ENCODE measurements at places on chromosomes 3 and 15. TPM values are rescaled to one million over a fixed set of nuclear protein-coding genes. Genes with fewer than 3 reads are reported as not detected.

GRCh38 chr3:46410669-46411068 lies 3.6 kb downstream of the CCRL2 start:
- DNase-seq, result no peak

EBLN2 gene
- 2.5 TPM for polyA plus RNA-seq

DNA sequence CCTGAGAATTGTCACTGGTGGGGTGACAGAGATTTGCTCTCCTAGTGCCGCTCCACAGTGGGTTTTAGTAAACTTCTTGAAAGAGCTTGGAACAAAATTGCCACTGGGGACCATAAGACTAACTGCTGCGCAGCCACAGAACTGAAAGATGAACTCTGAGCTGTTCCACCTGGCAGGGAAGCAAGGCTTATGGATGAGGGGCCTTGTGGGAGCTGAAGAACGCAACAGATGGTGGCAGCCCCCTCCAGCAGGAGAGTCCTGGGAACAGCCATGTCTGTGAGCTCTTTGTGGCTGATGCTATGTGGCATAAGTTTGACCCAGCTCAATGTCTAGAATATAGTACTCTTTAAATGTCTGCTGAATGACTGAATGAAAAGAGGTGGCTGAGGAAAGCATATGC lies 66.8 kb upstream of the C2CD4B start:
- no peak for DNase-seq

FMN1 gene
- 0.01 TPM for polyA plus RNA-seq

CDCP1 gene
- polyA plus RNA-seq, result not detected

DNA sequence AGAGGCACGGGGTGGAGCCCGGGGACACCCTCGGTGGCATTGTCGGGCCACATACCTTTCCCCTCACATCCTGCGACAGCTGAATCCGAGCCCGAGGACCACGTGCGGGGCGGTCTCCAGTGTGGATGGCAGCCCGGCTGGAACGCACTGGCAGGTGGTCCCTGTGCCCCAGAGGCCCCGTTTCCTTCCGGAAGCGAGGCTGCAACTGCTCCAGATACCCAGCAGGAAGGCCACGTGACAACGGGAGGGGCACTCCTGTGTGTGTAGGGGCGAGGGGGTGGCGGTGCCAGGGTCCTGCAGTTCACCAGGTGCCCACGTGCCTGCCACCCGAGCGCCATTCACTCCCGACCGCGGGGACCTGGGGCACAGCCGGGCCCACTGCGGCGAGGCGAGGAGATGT lies 44.1 kb downstream of the APH1B start:
- no peak for DNase-seq

DNA sequence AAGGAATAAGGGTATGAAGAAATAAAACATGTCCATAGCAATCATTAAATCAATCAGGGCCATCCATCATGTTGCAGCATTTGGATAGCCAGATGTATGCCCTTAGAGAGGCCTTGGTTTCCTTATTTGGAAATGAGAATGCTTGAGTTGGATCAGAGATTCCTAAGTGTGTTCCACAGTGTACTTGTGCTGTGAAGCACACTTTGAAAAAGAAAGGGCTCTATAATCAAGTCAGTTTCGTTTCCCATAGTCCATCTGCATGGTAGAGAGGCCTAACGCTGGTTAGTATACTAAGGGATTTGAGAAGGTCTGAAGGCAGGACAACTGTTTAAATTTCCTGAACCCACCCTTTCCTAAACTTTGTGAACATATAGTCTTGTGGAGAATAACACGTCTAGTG lies 30.9 kb downstream of the RBMS3 start:
- no peak for DNase-seq

DNASE1L3 gene
- 1.2 TPM for polyA plus RNA-seq

ARHGEF26 gene
- 0.57 TPM for polyA plus RNA-seq

DNA sequence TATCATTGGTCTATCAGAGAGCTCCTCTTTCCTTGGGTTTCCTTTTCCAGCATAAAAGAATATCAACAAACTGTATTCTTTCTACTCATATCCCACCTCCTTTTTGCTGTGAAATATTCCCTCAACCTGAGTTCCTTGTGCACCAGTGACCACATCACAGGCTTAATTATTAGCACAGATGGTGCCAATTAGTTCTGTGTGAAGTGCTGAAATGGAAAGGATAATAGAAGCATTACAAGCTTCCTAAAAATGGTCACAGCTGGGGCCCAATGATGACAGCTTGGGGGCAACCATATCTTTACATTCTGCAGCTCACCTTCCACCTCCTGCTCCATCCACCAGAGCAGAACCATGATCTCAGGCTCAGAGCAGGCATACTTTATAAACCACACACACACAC lies 84.6 kb downstream of the ANO10 start:
- DNase-seq, result no peak

- DNase-seq, result no peak
Measured at GRCh38 chr3:73378207-73378606, 246.5 kb downstream of the PDZRN3 start.

DUOXA2 gene
- polyA plus RNA-seq, result not detected

GRCh38 chr3:21169948-21170347 lies 581.1 kb downstream of the ZNF385D start:
- DNase-seq, result no peak

- no peak for DNase-seq
Measured at GRCh38 chr15:43067717-43068461, 37.9 kb downstream of the UBR1 start.

ACVR2B gene
- 1.6 TPM for polyA plus RNA-seq

SLC6A11 gene
- not detected for polyA plus RNA-seq

UBA7 gene
- polyA plus RNA-seq, result 80.7 TPM

- DNase-seq, result no peak
Measured at GRCh38 chr3:59167756-59168155, 117.9 kb upstream of the CFAP20DC start.

GRCh38 chr3:81936817-81937216 lies 175.4 kb upstream of the GBE1 start:
- DNase-seq, result no peak

ATP13A5 gene
- polyA plus RNA-seq, result not detected

GRCh38 chr3:151439652-151440125 lies 21.2 kb downstream of the IGSF10 start:
- DNase-seq, result peak; percentile 65

PATL2 gene
- polyA plus RNA-seq, result 0.18 TPM

DNA sequence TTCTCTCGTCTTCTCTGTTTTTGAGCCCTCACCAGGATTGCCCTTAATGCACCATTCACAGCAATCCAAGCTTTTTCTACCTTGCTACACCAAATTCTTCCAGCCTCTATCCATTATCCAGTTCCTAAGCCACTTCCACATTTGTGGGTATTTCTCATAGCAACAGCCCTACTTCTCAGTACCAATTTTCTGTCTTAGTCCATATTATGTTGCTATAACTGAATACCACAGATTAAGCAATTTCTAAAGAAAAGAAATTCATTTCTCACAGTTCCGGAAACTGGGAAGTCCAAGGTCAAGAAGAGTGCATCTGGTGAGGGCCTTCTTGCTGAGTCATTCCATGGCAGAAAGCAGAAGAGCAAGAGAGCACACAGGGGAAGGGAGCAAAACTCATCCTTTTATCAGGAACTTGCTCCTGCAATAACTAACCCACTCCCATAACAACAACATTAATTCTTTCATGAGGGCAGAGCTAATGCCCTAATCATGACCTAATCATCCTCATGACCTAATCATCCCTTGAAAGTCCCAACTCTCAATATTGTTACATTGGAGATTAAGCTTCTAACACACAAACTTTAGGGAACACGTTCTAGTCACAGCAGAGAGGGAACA lies 9.7 kb upstream of the EIF1B start:
- DNase-seq, result peak; percentile 58

IL17RC gene
- polyA plus RNA-seq, result 18.7 TPM

DNA sequence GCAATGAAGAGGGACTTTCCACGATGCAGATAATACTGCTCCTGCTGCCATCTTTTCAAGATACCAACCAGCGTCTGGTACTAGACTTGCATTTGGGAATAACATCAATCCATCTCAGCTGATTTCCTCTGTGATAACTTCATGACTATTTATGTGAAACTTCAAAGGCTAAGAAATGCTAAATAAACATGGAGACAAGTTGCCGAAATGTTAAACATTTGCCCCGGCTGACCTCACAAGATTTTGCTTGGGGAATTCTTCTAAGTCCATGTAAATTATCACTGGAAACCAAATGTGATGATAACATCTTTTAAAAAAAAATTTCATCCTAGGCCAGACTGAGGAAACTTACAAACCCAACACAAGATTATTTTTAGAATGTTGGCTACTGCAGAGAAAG lies 185.8 kb upstream of the PRICKLE2 start:
- no peak for DNase-seq

GRCh38 chr15:98347866-98348265 lies 300.5 kb upstream of the IGF1R start:
- DNase-seq, result no peak

GRCh38 chr15:88805031-88805780 lies 2.0 kb downstream of the ACAN start:
- no peak for DNase-seq

BMF gene
- 8.6 TPM for polyA plus RNA-seq

DNA sequence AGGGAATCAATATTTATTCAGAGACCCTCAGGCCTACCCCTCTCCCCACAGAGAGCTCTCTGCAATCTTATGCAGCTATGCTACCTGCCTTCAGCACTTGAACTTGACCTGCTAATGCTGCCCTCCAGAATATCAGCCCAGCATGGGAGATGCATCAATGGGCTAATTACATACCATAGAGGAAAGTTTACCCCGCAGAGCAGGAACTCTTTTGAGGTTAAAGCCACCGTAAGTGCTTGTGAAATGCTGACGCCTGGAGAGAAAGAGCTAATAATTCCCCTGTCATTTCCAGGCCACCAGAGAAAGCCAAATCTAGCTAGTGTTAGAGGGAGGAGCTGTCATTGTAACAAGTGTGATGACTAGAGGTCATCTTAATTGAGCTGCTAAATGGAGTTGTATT lies 127.5 kb downstream of the CHST2 start:
- no peak for DNase-seq

MEX3B gene
- 13.3 TPM for polyA plus RNA-seq

DPPA4 gene
- 0.06 TPM for polyA plus RNA-seq

DNA sequence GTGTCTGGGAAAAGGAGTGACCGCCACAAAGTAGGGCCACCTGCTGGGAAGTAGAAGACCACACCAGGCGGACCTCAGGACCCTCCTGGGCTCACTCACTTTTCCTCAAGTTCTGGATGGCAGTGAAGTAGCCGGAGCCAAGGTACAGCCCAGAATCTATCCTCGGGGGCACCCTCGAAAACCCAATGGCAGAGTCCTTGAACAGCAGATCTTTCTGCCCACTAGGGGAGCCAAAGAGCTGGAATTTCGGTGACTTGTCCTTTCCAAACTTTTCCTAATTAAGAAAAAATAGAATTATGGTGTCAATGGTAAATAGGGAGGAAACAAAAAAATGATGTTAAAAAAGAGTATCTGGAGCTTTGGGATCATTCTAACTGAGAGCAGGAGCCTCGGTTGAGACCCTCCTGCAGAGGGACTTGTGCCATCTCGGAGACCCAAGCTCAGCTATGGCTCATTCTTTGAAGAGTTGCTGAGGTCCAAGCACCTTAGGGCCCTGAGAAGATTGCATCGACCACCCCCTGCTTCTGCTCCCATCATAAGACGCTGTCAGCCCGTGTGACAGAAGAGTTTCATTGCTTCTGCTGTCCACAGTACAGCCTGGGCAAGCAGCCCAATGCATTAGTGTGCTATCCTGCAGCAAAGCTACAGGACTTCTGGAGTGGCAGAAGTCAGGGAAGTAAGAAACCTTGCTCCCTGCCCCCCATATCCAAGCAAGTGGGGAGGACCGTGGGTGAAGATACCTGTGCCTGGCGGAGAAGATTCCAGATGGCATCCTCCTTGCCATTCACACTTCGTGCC lies 14.8 kb downstream of the LTF start:
- DNase-seq, result no peak

- DNase-seq, result no peak
Measured at GRCh38 chr3:58965865-58966264, 84.0 kb downstream of the CFAP20DC start.

SERPINI2 gene
- polyA plus RNA-seq, result not detected

GRCh38 chr15:59516655-59517461 lies 78.9 kb downstream of the FAM81A start:
- no peak for DNase-seq

REC114 gene
- not detected for polyA plus RNA-seq

DNA sequence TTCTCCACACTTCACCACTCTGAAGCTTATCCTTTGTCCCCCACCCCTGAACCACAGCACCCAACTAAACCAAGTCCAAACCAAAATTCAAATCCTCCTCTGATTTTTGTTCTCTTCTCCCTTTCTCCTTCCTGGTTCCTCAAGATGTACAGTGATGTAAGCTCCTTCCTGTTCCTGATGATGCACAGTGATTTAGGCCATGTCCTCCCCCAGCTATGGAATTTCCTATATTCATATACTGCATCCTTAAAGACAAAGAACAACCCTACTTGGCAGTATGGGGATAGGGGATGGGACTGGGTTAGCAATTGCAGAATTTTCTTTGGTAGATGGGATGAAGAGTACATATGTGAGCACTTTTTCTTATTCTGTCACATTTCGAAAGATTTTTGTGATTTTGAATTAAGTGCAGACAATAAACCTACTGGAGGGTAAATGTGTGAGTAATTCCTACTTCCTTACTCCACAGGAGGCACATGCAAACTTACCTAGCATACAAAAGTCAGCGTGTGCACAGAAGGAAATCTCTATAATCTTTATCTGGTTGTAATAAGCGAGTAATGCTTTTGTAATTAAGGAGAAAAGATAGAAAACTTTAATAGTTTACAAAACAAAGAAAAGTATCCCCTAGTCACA lies 125.0 kb downstream of the ANO10 start:
- DNase-seq, result peak; percentile 52

DNA sequence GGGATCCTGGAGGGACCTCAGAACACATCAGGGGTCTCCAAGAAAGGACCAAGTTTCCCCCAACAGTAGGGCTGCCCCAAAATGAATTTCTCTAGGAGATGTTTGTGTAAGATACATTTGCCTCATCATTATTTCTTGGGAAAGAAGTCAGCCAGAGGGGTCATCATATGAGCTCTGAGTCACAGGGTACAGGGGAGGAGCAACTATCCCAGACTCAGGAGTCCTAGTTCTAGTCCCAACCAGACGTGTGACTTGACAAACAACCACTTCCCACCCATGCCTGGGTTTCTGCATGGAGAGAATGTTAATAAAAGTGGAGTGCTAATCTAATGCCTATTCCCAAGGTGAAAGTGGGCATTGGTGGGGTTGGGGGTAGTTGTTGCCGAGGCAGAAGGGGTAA lies 144.1 kb downstream of the ALDH1A2 start:
- peak; percentile 18 for DNase-seq

SLC22A13 gene
- 0.11 TPM for polyA plus RNA-seq

IMPG2 gene
- 0.30 TPM for polyA plus RNA-seq
